ENCODE measurements at places on chromosomes 5 and 9.

DNA sequence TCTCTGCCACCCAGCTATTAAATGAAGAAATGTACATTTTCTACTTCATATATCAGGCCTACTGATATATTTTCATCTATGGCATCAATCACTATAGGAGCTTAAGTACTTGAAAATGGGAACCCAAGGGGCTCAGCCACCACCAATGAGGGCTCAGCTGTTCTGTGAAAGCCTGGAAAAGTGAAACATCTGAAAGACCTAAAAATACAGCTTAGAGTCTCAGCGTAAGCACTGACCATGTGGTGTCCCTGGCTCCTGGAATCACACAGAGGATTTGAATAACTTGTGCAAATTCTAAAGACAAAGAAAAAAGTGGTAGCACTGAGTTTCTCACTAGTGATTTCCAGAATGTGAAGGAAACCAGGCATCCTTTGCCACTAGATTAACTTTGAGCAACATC is 64.5 kb downstream of the PTPRD start:
- no peak for DNase-seq

DNA sequence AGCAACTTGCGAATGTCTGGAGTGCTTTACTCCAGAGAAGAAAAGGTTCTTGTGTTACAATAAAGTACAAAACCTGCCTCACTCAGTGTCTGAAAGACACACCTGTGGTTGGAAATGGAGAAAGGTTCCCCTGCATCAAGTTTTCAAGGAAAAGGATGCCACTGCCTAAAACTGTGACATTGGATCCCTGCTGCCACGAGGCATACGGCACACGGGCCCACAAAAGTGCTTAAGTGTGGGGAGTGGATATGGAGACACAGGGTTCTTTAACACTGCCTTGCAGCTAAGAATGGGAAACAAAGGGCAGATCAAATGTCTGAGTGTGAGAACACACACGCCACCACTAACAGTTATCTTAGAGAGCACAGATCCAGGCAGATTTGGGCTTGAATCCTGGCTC is 75.0 kb downstream of the NIPSNAP3B start:
- DNase-seq, result no peak

DNA sequence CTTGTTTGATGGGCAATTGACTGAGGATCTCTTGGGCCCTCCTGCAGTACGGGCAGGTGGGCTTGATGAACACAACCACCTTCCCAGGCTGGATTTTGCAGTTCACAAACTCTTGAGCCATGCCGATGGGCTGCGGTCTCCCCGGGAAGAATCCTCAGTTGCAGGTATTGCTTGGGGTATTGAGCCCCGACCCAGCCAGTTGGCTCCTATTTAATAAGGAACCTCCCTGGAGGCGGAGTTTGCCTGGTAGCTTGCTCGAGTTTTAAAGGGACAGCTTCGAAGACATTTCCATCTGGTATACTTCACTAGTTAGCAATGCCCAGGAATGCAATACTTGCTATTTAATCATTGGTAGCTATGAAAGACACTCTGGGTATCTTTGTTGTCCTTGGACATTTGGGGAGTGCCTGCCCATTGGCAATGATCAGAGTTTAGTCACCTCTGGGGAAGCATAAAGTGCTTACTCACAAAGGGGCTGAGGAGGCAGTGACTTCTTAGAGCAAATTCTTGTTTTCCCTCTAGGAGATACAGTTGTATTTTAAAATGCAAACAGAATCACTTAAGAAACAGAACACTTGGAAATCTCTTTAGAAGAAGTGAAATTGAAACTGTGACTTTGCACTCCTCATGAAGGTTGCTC is at the start of gene GLRX:
GLRX (minus strand) TSS at position 185 of the 640 bp plus-strand sequence; CDS start at position 121, 64 bp downstream.
- peak; percentile 74 for DNase-seq

GRCh38 chr9:114071197-114071795 is 6.8 kb downstream of the AMBP start:
- no peak for DNase-seq

GRCh38 chr9:19032406-19032805 is 603 bp downstream of the SAXO1 start:
- no peak for DNase-seq

DNA sequence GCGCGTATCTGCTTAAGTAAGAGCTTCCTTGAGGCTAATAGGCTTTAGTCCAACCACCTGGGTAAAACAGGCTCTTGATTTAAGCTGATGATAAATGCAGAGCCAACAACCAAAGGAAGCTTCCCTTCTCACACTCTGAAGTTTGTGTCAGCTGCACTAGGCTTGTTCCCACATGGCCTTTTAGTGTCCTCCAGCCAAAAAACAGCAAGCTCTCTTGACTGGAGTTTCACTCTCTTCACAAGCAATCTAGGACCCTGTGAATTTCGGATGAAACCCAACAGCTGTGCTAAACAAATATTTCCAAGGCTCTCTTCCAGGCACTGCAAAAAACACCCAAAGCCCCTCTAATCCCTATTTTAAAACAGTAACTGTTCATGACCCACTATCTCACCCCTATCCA is 63.9 kb downstream of the SAXO1 start:
- DNase-seq, result no peak

DNA sequence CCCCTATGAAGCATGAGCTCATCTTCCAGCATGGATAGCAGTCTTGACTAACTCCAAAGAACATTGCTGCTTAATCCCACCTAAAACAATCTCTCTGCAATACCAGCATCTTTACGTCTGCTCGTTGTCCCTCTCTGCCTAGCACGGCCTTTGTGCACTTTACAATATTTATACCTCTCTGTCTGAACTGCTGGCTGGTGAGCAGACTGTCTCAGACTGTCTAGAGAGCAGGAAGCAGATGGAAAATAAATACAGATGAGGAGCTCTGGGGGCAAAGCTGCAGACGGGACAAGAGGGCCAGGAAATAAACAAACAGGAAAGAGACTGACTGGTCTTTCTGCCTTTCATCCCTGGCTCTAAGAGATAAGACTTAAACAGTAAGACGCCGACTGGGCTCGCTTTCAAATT is 224.8 kb downstream of the ENC1 start:
- no peak for DNase-seq

DNA sequence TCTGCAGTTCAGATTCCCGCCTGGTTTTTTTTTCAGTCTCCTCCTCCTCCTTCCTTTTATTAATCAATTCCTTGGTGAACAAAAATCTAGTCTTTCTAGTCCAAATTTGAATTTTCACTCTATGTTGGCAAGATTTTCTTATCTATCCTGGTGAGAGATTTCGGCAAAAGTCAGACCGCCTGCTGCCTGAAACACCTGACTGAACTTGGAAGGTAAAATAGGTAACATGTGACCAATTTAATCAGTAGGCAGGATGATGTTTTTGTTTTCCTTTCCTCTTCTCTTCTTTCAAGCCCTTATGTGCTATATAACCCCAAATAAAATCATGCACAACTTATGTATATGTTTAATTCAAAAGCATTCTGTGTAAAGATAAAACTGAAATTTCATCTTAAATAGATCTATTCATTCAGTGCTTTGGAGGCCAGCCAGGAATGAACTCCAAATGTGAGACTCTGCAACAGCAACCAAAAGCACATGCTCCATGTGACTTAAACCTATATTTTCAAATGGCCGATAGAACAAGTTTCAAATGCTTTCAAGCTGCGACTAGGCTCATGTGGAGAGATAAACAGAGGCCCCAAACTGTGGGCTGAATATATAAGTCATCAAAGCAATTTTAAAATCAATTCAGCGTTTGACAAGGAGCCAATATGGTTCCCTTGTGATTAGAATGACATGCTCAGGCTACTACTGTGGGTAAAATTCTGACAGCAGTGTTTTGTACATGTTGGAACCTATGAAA is 100.4 kb upstream of the SEMA6A start:
- no peak for DNase-seq

Measured in left forelimb (tissue), 1 donor.